NCI-H510A (cell line): ENCODE measurements at places on chromosomes 3 and 15.
A peak's percentile ranks its signal among the peaks of the same experiment; 100 is the strongest.

- DNase-seq: no peak
Observed at GRCh38 chr3:160722331-160722730, 33.7 kb upstream of the PPM1L start.

GRCh38 chr15:69801144-69801543 is 296.6 kb downstream of the TLE3 start:
- DNase-seq: no peak

DNA sequence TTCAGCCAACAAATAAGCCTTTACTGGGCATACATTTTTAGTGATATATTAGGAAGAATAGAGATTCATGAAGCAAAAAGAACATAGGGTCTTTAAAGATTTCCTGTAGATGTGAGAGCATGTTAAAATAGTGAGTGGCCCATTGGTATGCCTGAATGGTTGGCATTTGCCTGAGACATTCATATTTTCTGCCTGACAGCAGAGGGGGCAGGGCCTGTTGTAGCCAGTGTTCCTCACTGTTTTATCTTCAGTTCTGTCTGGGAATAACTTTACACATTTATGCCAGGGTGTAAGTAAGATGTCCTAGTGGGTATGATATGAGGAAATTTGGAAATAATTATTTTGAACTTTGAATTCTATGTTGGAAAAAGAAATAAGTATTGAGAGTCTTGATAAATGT is 704.7 kb upstream of the ARPP21 start:
- DNase-seq: no peak

GRCh38 chr3:114764056-114764492 is 383.0 kb downstream of the ZBTB20 start:
- no peak for DNase-seq

DNA sequence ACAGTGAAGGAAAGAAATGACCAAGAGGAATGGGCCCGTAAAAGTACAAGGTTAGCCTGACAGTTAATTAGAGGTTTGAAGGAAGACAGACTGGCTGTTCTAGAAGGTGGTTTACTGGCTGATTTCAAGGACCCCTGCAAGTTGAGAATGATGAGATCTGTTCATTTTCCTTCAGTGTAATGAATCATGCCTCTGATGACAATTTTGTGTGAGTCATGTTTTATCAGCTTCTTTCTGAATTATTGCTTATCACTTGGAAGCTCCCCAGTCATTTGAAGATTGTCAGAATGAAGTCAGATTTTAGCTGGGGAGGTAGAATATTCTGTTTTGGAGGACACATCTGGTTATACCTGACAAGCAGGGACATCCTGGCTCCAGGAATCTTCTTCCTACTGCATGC is 50.6 kb downstream of the DRD3 start:
- no peak for DNase-seq

GRCh38 chr15:89451846-89452245 is 44.5 kb downstream of the RHCG start:
- no peak for DNase-seq

- no peak for DNase-seq
Observed at GRCh38 chr3:194738254-194739093, 52.8 kb downstream of the FAM43A start.

DNA sequence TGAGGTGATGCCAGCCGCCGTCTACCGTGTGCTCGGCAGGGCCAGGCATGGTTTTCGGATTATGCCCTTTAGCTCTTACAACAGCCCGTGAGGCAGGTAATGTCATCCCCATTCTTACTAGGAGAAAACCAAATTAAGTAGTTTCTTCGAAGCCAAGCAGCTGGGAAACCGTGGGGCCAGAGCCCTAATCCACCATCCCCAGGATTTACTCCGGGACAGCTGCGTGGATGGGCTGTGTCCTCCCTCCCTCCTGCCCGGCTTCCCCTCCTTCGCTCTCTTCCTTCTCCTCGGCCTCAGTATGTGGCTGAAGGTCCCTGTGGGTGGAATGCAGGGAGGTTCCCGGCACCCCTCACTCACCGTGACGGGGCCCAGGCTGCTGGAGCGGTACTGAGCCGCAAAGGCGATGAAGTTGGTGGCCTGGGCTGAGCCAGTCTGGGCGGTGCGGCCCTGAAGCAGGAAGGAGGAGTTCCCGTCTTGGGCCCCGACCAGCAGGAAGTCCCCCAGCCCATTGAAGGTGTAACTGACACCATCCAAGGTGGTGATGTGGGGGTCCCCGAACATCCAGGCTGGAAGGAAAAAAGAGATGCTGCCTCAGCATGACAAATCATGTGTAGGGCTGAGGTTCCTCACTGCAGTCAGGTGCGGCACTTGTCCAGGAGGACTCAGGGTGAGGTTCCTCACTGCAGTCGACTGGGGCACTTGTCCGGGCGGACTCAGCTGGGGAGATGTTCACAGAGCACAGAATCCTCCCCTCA is 42.5 kb downstream of the MUC20 start:
- no peak for DNase-seq

DNA sequence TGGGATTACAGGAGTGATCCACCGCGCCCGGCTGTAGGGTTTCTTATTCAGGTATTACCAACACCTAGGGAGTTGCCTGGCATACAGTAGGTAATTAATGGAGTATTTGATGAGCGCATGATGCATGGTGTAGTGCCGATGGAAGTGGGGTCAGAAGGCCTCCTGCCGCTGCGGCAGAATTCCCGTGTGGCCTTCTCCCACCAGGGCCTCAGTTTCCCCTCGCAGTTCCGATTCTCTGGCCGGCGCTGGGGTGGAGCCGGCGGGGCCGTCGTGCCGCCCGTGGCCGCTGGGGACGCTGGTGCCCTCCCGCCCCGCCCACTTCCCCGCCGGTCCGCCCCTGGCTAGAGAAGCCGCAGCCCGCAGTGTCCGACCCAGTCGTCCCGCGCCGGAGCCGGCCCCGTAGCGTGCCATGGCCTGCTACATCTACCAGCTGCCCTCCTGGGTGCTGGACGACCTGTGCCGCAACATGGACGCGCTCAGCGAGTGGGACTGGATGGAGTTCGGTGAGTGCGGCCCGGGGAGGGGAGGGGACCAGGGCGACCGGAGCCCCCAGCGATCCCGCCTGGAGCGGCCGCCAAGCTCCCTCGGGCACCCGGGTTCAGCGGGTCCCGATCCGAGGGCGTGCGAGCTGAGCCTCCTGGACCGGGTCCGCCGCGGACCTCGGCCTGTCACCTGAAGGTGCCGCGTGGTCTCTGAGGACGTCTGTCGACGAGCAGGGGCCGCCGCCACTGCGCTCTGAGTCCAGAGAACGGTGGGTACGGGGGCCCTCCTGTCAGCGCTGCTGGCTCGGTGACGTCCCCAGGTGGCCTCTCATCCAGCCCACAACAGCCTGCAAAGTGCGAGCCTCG is at the start of gene IRAK2:
IRAK2 (plus strand) TSS at position 374 of the 848 bp plus-strand sequence; CDS start at position 410, 36 bp downstream.
- peak; percentile 31 for DNase-seq

DNA sequence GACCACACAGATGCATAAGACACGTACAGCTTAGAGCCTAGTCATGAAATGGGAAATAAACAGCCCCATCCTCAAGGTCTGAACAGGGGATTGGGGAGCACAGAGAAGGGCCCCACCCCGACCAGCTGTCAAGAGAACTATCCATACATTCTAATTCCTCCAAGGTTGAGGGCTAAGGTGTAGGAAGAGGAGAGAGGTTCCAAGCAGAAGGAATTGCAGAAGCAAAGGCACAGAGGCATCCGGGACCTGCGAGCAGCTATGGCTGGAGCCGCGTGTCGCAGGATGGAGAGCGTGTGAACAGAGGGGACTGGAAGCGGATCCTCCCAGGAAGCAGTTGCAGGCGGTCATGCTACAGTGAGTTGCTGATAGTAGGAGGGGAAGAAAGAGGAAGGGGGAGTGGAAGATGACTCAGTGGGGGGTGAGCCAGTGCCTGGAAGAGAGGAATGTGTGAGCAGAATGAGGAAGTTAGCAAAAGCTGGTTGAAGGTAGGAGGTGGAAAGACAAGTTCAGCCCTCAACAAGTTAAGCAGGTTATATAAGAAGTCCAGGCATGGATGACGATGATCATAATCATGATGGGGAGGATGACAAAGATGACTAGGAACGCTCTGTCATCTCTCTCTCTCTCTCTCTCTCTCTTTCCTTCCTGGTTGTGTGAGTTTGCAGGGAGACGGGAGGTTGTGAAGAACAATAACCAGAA is 89.7 kb downstream of the LIPC start:
- DNase-seq: no peak

GRCh38 chr15:101490408-101490891 is 943 bp upstream of the PCSK6 start:
- DNase-seq: no peak

- no peak for DNase-seq
Observed at GRCh38 chr3:142896201-142896755, 7.4 kb upstream of the PCOLCE2 start.

DNA sequence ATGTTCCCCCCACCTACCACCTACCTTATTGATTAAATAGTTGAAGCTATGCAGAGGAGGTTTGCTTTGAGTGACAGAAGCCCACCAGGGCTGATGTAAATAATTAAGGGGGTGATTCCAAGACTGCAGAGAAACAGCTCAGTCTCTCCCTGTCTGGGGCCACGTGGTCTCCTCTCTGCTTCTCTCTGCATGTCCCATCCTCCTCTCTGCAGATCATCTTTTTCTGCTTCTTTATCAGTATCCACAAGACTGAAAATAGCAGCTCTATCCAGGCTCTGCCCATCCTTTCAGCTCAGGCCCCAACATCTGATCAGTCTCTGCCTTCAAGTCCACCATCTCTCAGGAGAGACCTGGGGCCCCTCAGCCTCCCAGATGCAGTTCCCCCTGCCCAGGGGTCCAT is 110.8 kb downstream of the ANP32A start:
- no peak for DNase-seq

- DNase-seq: peak; percentile 64
Observed at GRCh38 chr3:192825657-192826200, 91.9 kb downstream of the MB21D2 start.

DNA sequence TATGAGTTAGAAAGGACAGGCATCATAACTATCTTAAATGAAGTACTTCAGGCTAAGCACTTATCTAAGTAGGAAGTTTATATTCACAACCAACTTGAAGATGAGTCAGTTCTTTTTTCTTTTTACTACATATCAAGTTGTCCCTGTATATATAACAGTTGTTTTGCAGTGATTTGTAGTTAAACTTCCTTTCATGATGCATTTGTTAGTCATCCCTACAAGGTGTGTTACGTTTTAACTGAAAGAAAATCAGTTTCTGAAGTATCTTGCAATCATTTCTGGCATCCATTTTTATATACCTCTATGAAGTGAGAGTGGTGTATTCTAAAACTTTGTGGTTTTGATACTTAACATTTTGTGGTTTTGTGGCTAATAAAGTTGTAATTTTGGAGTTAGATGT is 46.1 kb downstream of the ZFAND6 start:
- no peak for DNase-seq

DNA sequence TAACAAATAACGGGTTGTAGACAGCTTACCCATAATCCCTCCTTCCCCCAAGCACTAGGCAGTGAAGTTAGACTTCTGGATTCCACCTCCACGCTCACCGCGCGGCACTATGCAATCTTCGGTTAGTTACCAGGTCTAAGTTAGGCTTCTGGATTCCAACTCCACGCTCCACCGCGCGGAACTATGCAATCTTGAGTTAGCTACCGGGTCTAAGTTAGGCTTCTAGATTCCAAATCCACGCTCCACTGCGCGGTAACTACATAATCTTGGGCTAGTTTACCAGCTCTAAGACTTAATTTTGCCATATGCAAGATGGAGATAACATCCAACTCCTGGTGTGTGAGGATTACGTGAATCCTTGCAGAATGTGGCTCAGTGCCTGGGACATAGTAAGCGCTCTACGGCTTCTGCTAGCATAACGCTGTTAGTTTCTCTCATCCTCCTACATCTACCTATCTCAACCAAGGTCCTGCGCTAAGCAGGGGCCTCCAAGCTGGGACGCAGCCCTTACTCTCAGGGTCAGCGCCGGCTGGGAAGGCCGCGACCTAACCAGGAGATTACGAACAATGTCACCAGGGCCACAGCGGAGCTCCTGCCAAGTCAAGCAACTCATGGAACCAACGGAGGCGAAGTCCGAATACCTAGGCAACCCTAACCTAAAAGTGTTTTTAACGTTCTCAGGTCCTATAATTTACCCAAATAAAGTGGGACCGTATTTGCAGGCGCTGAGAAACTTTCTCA is 497 bp upstream of the RPLP1 start:
- no peak for DNase-seq

GRCh38 chr3:57820479-57820878 is 64.4 kb downstream of the SLMAP start:
- no peak for DNase-seq

DNA sequence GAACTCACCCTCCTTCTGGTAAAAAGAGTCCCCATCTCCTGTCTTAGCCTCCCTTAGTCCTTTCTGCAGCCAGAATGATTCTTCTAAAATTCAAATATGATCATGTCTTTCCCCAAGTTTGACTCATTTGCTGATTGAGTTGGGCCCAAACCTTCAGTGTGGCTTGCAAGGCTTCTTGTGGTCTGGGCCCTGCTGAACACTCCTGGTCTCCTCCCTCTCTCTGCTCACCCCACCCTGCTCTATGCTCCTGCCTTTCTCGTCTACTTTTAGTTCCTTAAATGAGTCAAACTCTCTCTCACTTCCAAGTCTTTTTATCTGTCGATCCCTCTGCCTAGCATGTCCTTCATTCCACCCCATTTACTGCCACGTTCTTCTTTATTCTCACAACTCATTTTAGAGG is 72.6 kb downstream of the CCR1 start:
- no peak for DNase-seq

DNA sequence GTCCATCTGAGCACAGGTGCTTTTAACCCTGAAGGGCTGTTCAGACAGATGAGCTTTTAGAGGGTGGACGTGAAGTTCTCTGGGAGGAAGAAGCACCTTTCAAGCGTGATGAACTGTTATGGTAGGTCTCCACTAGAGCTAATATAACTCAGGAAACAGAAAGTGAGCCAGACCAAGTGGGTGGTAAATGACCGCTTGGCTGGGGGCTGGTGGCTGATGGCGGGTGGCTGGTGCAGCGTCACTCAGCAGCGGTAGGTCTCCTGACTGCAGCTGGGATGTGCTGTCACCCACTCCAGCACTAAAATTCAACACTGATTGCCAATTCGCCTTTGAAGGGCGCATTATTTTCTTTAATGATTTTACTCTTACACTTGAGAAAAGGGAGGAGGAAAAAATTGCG is 31.2 kb upstream of the LACTB start:
- DNase-seq: no peak
